ENCODE measurements at places on chromosomes 3 and 15.

DNA sequence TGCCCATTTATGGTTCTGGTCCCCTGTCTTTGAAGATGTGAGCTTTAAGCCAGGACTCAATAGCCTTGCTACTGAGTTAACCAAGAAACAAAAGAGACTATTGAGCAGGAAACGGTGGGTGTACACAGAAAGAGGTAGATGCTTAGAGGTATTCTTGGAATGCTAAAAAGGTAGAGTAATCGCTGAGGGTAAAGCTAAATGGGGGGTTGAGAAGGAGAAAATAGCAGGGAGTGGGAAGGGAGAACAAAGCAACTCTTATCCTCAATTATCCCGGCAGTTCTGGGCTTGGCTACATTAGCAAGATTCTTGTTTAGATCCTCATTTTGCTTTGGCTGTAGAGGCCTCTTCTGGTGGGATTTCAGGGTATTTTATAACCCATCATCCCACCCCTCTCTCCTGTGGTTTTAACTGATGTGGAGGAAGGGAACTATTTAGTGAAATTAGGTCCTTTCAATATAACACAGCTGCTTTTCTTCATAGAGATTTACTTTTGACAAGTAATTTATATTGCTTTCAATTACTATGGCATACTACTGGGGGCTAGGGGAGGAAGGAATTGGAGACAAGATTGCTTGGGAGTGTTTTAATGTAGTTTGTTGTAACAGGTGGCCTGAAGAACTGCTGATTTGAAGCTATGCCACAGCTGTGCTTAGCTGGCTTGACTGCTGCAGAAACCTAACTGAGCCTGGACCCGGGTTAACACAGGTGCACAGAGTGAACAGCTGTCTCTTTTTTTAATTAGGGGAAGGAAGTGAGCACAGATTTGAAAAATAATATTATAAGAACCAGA, 234.3 kb upstream of the CCDC54 start:
- DNase-seq = no peak

GRCh38 chr3:186802701-186803100, 3.6 kb downstream of the RFC4 start:
- no peak for DNase-seq

GRCh38 chr3:101634591-101635196, 42.2 kb downstream of the ZBTB11 start:
- no peak for DNase-seq

DNA sequence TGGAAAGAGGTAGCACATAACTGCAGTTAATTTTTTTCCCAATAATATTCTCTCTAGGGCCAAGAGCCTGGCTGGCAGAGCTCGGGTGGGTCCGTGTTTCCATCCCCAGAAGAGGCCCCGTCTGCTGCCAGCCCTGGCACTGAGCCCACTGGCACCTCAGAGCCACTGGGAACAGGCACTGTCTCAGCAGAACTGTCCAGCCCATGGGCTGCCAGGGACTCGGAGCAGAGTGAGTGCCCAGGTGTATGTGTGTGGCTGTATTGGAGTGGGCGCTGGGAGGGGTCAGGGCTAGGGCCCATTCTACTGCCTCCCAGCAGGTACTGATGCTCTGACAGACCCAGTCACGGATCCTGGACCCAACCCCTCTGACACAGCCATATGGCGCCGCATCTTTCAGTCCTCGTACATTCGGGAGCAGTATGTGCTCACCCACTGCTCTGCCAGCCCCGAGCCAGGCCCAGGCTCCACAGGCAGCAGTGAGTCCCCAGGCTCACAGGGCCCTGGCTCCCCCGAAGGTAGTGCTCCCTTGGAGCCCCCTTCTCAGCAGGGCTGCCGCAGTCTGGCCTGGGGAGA, 8.9 kb downstream of the VWA5B2 start:
- no peak for DNase-seq

- DNase-seq = no peak
Measured at GRCh38 chr15:95699578-95699977, 630.9 kb upstream of the NR2F2 start.

- no peak for DNase-seq
Measured at GRCh38 chr15:89963301-89964231, 37.6 kb upstream of the ZNF710 start.

DNA sequence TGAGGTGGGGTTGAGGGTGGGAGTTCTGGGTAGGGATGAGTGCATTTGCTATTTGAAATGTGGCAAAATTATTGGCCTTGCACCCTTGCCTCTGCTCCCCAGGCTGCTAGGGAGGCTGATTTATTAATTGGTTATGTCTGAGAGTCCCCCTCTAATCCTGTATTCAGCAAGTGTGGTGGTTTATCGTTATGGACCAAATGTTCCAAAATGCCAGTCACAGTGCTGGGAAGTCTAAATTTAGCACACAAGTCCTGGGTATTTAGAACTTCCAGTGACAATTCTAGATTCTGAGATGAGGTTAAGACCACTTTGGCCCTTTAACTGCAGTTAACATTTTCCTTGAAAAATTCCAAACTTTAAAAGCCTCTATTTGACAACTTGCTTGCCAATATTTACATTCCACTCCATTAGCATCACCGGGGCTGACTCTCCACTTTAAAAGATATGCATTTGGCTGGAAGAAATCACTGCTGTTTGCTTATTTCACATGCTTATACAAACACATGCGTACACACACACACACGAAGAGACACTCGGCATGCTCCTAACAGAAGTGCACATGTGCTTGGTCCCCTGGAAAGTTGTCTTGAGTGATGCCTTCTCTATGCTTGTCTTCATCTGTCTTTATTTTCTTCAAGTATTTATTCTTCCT, 247.7 kb downstream of the IL20RB start:
- no peak for DNase-seq

GRCh38 chr15:57592426-57592825, 722 bp downstream of the MYZAP start:
- no peak for DNase-seq

DNA sequence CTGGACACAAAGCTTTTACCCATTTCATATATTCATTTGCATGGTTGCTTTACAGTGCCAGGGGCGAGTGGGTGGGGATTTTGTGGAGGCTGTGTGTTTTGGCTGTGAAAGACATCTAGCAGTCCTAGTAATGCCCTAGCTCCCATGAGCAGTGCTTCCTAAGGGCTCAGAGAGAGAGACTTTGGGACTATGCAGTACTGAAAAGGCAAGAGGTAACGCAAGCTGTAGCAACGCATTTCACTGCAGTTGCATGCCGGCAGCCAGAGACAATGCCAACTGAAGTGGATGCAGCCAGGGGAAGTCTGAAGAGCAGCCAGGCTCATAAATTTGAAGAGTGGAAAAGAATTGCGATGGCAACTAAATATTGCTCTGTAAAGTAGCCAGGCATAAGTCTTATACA, 27.4 kb upstream of the ATP10A start:
- no peak for DNase-seq
